BJ (cell line): ENCODE measurements at places on chromosomes 7 and 10.

- DNase-seq: no peak
These were observed 40.0 kb downstream of the ETV1 start for GRCh38 chr7:13949445-13949844.

DNA sequence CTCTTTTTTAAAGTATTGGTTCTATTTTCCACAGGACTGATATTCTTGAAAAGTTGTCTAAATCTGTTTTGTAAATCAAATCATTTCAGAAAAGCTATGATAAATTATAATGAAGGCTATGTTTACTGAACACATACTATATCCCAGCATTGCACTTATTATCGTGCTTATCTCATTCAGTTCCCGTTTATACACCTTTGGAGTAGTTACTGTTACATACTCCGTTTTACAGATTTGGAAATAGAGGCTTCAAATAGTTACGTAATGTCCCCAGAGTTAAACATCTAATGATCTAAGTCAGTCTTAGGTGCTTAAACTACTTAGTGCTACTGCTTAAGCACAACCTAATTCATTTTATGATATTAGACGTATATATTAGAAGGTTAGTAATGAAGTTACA is 1.2 kb downstream of the NUP205 start:
- DNase-seq: no peak

DNA sequence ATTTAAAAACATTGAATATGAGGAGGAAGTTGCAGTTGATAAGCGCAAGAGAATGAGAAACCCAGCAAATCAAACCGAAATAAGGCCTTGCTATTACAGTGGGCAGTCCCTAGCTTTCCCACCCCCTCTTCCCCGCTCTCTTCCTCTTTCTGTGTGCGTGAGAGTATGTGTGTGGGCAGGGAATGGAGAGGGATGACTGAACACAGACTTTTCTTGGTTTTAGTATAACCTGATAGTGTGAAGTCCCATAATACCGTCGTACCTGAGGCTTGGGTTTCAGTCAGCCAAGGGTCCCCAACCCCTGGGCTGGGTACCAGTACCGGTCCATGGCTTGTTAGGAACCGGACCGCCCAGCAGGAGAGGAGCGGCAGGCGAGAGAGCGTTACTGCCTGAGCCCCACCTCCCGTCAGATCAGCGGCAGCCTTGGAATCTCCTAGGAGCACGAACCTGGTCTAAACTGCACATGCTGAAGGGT is 255.3 kb downstream of the CELF2 start:
- no peak for DNase-seq

GRCh38 chr10:71434760-71435394 is 38.2 kb downstream of the CDH23 start:
- DNase-seq: no peak

DNA sequence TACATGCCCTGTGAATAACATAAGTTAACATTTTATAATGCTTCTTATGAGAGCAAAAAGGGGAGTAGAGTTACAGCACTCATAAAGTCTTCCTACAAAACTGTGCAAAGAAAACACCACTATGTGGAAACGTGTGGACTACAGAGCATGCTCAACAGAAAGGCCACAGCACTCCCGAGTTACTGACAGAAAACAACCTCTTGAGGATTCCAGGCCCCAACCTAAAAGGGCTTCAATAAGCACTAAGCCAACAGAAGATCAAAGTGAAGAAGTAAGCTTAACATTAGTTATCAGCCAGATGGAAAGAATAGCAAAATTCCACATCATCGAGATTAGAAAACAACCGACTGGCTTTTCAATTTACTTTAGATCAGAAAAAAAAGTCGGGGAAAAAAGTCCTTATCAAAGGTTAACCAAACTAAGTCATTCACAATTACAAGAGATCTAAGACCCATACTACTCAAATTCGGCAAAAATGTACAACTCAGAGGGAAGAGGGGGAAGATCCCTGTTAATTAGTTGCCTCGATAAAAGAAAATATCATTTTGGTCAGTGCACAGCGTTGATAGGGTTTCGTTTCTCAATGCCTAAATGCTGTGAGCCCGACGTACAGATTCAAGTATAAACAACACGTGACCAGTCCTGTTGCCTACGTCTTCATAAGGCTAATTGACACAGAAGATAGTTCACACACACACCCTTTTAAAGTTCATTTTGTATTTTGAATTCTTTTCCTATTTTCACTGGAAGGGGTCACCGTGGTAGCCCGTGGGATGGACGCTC is 1.4 kb downstream of the KBTBD2 start:
- no peak for DNase-seq

- no peak for DNase-seq
These were observed 118.7 kb downstream of the ICA1 start for GRCh38 chr7:8143151-8143874.

- no peak for DNase-seq
These were observed 210.4 kb upstream of the ADO start for GRCh38 chr10:62594093-62594520.

- DNase-seq: no peak
These were observed 377.3 kb upstream of the ZMIZ1 start for GRCh38 chr10:78691301-78692030.
